NCI-H2081 (cell line): ENCODE measurements at places on chromosomes 1 and 21.

GRCh38 chr1:212858461-212859265 is 588 bp downstream of the FLVCR1 start:
- DNase-seq = peak; percentile 63

DNA sequence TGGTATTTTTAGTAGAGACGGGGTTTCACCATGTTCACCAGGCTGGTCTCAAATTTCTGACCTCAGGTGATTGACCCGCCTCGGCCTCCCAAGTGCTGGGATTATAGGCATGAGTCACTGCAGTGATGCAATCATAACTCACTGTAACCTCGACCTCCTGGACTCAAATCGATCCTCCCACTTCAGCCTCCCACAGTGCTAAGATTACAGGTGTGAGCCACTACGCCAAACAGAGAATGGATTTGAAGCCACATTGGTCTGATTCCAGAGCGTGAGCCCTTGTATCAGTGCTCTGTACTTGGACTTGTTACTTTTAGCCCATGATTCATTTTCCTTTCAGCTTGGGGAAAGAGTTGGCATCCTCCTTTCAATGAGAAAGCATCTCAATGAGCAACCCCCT is 14.9 kb upstream of the ZNF683 start:
- no peak for DNase-seq

- DNase-seq = no peak
These were observed 123.3 kb downstream of the HMCN1 start for GRCh38 chr1:185857442-185857841.

- DNase-seq = no peak
These were observed 14.0 kb upstream of the PKP1 start for GRCh38 chr1:201269281-201269680.

- DNase-seq = peak; percentile 57
These were observed 20.8 kb upstream of the LAPTM5 start for GRCh38 chr1:30778154-30778978.

GRCh38 chr1:31581821-31582810 is 5.8 kb downstream of the TINAGL1 start:
- no peak for DNase-seq

DNA sequence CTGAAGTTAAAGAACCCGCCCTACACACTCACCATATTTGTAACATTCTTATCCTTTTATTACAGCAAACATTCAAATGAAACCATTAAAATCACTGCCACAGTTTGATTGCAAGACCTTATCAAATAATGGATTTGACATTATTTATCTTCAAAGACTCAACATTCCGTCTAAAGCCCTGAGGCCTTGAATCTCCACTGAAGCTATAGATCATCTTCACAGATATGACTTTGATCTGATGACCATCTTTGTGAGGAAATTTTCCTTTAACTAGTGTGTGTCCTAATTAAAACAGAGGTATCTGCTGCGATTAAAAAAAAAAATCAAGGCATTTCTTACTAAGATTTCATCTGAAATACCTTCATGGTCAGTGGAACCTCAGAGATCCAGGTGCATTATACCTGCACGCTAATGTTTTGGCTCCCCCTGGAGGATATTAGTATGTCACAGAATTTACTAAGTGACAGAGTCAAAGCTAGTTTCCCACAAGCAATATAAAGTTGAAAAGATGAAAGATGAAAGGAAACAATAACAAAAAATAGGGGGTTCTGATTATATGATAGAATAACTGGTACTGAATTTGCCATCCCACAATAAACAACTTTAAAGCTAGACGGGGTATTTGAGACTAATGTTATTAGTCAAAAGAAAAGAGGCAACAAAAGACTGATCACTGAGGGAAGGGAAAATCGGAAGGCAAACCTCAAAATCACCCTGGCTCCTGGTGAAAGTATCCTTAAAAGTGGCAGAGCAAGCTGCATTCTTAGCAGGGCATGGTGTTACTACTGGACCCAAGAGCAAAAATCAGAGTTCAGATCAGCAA is 923.4 kb downstream of the NCAM2 start:
- peak; percentile 24 for DNase-seq

DNA sequence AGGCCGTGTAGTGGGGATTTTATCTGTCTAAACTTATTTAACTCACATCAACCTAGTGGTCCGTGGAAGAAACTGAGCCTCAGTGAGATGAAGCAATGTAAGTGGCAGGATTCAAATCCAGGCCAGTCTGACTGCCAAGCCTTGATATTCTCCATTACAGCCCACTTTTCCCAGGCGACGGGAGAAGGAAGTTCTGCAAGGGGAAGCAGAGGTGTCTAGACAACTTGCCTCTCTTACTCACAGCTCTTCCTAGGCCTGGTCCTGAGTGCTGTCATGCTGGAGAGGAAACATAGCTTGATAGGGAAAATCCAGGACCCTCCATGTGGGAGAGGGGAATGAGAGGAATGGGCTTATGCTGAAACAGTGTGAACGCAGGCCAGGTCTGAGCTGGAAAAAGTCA is 9.1 kb downstream of the CTSE start:
- no peak for DNase-seq

DNA sequence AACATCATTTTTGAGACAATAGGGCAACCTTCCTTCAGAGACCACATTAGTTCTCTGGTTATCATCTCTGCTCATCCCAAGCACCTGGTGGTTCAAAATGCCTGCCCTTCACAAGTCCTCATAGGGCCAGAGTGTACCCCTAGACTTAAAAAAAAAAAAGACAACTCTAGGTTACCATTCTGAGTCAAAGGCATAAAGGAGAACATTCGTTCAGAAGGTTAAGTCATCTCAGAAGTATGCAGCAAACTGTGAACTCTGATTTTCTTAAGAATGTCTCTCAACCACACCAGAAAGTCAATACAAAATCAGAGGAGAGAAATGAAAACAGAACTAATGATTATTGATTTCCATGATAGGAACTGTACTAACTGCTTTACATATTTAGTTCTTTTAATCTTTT is 9.2 kb upstream of the BEND5 start:
- no peak for DNase-seq

GRCh38 chr1:214856843-214857242 is 225.7 kb upstream of the KCNK2 start:
- DNase-seq = no peak

GRCh38 chr1:89550995-89551394 is 26.4 kb downstream of the LRRC8B start:
- no peak for DNase-seq

DNA sequence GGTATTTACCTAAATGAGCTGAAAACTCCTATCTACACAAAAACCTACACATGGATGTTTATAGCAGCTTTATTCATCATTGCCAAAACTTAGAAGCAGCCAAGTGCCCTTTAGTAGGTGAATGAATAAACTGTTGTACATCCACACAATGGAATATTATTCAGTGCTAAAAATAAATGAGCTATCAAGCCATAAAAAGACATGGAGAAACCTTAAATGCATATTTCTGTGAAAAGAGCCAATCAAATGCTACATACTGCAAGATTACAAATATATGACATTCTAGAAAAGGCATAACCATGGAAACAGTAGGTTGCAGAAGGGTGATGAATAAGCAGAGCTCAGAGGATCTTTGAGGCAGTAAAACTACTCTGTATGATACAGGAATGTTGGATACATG is 23.3 kb downstream of the ABCB10 start:
- no peak for DNase-seq

DNA sequence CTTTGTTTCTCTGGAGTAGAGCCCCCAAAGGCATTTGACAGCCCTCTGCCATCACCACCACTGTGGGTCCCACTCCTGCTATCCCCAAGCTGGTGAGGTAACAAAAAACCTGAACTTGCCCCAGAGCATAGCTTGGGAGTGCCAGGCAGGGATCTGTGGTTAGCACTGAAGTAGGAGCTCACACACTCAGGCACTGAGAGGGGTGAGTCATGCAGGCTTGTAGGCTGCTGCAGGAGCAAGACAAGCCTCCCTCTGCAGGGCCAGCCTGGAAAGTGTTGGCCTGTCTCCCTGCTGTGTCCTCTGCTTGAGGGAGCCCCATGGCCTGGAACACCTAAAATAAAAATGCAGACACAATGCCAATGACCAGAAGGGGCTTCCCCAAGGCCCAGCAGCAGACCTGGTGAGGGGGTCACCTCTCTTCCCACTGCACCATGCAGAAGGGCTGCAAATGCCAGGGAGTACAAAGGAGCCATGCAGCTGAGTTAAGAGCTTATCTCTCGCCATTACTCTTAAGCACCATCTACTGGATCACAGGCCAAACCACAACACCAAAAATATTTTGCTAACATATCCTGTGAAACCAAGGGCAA is 108.9 kb upstream of the POGK start:
- DNase-seq = no peak
